CD4-positive, alpha-beta T cell (primary cell): ENCODE measurements at places on chromosomes 6 and 20.

DNA sequence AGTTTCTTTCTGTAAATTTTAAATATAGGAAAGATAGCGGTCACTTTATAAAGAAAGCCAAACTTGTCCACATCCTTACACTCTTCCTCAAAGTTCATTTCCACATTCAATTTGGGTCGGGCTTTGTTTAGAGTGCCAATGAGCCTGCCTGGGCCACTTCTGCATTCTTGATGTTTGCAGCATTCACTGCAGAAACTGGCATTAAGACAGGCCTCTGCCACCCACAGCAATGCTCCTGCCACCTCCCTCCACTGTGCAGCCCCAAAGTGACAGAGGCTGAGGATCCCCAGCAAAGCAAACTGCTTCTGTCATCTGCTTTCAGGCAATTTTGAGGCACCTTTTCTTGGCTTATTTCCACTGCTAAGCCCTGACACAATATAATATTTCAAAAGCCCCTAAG lies 61.2 kb downstream of the TNFAIP3 start:
- no peak for DNase-seq

GRCh38 chr6:158536084-158536890 lies 23.6 kb upstream of the TMEM181 start:
- peak; percentile 78 for DNase-seq

GRCh38 chr20:44296011-44296410 lies 15.0 kb downstream of the FITM2 start:
- DNase-seq: no peak

GRCh38 chr20:9110365-9110764 lies 41.5 kb downstream of the PLCB4 start:
- no peak for DNase-seq

DNA sequence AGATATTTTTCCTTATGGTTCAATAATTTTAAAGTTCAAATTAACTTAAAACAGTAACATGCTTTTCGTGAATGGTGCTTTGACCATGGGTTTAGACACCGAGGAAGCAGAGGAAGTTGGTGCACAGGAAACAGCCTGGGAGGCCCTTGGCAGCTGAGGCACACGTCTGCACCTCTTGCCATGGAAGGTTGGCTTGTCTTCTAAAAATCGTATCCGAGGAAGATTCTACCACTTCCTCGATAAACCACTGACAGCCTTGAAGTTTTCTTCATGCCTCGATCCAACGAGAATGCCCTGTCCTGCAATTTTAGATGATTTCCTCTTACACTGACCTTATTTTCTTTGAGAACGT lies 12.2 kb downstream of the DLL1 start:
- DNase-seq: no peak

DNA sequence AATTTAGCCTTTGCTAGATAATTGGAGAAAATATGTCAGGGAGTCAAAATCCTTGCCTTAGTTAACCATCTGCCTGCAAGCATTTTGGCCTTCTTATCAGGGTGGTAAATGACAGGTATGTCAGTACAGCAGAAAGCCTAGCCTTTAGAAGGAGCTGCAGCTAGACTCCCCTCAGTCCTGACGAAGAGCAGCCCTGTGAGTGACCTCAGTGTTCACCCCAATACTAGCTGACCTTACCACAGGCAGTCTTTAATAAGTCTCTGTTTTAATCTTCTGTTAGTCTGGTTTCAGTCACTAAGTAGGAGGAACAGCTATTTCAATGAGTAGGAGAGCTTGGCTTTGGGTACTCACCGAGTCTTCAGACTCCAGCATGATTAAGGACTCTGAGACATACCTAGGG lies 340.0 kb upstream of the FLRT3 start:
- DNase-seq: no peak

GRCh38 chr20:43560974-43561373 lies 2.1 kb downstream of the SGK2 start:
- no peak for DNase-seq

- DNase-seq: no peak
Measured at GRCh38 chr6:145761584-145761983, 26.3 kb upstream of the EPM2A start.

- DNase-seq: no peak
Measured at GRCh38 chr20:40610730-40611129, 78.3 kb downstream of the MAFB start.

DNA sequence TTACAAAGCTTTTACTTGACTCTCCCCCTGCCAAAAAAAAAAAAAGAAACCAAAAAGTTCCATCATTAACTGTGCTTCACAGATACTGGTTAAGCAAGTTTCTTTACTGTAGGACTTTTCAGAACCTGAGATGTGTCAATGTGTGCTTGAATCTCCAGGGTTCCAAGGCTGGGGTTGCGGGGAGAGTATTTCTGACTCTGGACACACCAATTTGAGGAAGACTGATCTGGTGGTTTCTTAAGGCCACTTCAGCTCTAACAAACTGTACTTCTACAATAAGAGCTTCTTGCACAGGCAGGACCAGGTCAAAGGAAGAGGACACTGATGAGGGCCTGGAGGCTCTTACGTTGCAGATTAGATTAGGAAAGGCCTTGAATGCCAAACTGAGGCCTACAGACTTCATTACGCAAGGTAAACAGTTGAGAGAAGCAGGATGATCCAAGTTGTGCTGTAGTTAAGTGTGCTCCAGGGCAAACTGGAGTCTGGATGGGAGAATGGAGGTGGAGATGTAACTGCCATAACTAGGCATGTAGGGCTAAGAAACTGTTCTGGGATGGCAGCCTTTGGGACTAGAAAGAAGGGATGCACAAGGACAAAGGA lies 24.4 kb downstream of the COMMD7 start:
- DNase-seq: no peak

DNA sequence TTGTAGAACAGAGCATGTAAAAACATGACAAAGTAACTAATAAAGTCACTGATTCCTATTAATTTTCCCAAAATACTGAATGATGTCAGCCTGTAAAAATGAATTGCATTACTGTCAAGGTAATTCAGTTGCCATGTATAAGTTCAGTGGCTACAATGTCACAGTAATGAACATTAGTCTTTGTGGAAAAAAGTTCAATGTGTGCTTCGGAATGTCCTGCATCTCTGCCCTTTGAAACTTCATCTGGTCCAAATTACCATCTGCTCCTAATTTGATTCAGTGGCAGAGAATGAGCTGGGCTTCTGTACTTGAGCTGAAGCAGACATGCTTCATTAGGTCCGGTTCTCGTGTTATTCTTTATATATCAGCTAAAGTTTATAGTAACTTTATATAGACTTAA lies 567.4 kb downstream of the COL12A1 start:
- DNase-seq: no peak

DNA sequence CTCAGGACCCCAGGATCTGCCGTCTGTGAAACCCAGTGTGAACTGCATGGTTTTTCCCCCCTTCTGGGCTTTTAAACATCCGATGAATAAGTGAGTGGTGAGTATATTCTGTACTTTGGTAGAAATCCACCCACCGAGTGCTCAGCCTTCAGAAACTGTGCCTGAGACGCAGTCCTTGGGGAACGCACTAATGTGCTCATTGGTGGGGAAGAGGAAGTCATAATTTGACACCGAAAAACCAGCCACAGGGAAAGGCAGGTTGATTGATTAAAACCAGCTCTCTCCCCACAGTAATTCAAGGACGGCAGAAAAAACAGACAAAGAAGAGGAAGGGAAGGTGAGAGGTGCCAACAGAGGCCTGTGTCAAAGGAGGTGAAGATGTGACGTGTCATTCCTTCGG lies 21.7 kb downstream of the EDN3 start:
- no peak for DNase-seq

DNA sequence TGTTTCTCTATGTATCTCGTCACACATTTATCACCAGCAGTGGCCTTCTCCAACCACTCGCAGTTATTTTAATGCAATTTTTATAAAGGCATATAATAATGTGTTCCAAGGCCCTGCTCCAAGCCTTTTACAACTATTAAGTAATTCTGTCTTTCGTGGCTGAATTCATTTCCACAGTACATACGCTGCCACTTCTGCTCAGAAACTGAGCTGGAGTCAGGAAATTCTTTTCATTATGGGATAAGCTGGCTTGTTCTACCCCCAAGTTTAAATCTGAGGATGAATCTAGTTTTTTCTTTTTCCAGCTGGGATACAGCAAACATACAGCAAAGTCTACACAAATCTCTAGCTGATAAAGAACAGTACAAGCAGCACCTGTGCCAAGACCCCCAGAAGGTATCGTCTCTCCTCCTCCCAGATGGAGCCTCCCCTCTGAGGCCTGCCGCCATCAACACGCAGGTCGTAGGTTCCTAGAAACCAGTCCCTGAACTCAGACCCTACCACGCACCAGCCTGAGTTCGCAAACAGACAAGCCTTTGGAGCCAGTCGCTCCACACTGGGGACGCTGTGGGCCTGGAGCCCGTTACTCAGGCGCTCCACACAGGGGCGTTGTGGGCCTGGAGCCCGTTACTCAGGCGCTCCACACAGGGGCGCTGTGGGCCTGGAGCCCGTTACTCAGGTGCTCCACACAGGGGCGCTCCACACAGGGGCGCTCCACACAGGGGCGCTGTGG lies 263.5 kb downstream of the THBS2 start:
- no peak for DNase-seq

- DNase-seq: no peak
Measured at GRCh38 chr20:48921883-48922820, 641 bp downstream of the ARFGEF2 start.

DNA sequence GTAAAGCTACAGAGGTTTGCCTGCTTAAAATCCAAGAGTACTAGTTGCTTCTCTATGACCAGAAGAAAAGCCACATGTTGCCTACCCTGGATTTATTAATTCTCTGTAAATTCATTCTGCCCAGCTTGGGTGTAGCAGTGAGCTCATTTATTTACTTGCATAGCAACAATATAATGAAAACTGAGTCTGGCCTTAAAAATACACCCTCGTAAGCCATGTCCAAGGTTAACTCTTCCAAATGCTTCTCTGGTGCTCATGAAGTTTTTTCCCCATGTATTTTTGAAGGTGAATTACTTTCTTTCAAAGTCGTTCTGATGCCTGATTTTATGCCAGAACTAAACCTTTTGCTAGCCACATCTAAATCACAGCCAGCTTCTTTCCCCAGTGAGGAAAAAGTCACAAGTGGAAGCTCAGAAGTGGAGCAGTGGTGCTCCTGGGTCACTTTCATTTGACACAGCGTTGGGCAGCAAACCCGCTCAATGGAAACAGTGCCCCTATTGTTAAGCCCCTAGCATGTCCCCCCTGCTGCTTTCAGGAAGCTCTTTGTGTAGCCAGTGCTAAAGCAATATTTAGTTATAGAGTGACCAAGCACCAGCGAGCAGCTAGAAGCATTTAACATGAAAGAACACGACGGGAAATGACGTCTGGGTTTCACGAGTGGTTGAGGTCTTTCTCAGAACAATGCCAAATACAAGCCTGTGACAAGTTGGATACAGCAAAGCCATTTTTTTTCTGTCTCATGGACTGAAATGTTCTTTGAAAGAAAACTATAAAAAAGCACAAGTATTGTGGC lies 29.8 kb downstream of the NEDD9 start:
- DNase-seq: no peak

DNA sequence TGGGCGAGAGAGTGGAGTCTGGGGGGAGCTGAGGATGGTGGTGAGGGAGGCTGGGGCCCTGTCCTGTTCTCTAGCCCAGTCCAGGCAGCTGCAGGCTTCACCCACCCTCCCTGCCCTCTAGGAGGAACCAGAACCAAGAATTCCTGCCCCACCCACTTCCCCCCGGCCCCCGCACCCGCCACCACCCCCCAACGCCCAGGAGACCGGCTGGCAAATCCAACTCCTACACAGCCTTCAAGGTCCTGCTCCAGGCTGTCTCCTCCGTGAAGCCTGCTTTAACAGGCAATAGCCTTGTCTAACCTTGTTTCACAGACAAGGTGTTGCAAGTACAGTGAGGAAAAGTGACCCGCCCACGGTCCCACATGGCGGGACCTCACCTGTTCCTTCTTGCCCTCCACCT lies 2.4 kb downstream of the SPDEF start:
- DNase-seq: no peak

DNA sequence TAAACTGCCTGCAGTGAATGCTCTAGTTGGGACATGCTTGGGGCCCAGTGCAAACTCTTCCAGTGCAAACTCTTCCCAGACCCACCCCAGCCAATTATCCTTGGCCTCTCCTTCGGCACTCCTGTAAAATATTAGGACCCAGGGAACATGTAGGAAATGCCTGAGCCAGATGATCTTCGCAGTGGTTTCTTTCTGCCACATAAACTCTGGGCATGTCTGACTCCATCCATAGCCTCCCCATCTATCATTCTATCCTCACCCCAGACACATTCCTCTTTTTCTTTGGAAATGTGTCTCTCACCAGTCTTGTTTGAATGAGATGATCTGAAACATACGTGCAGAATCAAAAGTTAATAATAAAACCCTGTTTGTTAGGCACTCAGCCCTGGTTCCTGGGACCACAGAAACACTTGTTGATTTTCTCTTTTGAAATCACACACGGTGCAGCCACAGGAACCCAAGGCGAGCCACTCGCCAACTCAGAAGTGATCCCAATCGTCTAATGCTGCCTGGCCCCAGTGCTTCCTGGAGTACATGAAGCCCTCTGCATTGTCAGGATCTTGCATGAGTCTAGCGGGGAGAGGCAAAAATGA lies 108.9 kb upstream of the CST7 start:
- DNase-seq: no peak

GRCh38 chr20:41467690-41468089 lies 101.1 kb upstream of the EMILIN3 start:
- DNase-seq: no peak

- no peak for DNase-seq
Measured at GRCh38 chr6:736657-737446, 43.9 kb upstream of the EXOC2 start.

DNA sequence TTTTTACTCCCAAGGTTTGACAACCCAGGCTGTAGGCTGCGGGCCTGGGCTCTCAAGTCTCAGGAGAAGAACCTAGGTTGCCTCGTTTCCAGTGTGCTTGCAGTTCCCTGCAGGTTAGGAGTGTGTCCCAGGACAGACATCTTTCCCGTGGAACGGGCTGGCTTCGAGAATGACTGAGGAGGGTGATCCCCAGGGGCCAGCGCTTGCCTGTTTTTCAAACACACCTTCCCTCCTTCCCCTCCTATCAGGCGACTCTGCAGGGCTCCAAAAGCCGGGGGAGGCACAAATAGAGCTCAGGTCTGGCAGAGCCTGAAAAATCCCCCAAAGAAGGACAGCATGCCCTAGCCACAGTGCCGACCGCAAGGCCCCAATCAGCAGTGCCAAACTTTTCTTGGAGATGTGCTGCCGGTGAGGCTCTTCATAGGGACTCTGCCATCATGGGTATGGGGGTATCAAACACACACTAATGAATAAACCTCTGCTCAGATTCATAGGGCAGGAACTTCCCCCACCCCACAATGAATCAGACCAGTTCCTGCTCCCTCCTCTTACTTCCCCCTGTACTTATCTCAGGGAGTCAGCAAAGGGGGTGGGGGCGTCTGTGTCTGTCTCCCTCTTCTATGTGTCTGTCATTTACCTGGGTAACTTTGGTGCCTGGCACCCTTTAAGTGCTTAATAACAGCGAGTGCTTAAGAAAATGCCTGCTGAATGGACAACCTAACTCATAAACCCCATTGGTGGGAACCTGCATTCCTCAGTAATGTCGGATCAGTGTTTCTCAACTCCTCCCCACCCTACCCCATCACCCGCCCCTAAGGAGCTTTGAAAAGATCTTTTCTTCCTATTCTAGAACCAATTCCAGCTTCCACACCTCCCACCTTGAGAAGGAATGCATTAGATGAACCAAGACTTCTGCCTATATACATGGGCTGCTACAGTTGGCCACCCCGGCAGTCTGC lies 1.6 kb downstream of the KCNG1 start:
- no peak for DNase-seq

- DNase-seq: no peak
Measured at GRCh38 chr20:16606468-16607070, 33.3 kb upstream of the KIF16B start.

- DNase-seq: peak; percentile 34
Measured at GRCh38 chr6:155171109-155171746, 92.6 kb upstream of the CLDN20 start.

- peak; percentile 47 for DNase-seq
Measured at GRCh38 chr20:51022803-51023616, at the start of gene KCNG1. Gene KCNG1 (minus strand): TSS chr20:51023107. CDS start chr20:51010338, 12,769 bp downstream.
